ENCODE measurements at places on chromosomes 4 and X. TPM values are rescaled to one million over a fixed set of nuclear protein-coding genes. Genes with fewer than 3 reads are reported as not detected.

GRCh38 chr4:48173056-48173991 is 39.3 kb upstream of the TXK start:
- H3K4me1 ChIP-seq, result peaks cover 8% of the 10 kb centered on the region
- H3K27me3 ChIP-seq, result no peaks in the 10 kb centered on the region
- H3K4me3 ChIP-seq, result no peak overlapping the region
- H3K36me3 ChIP-seq, result no peaks in the 10 kb centered on the region
- no peak for DNase-seq

GRCh38 chrX:68045008-68045577 is 388.2 kb downstream of the OPHN1 start:
- H3K4me1 ChIP-seq, result no peaks in the 10 kb centered on the region
- no peak overlapping the region for H3K27ac ChIP-seq
- no peaks in the 10 kb centered on the region for H3K36me3 ChIP-seq
- no peak for DNase-seq
- no peak overlapping the region for H3K4me3 ChIP-seq

GRCh38 chrX:124736553-124737270 is 390.3 kb downstream of the SH2D1A start:
- peak overlapping the region; percentile 74 for H3K27ac ChIP-seq
- H3K36me3 ChIP-seq, result no peaks in the 10 kb centered on the region
- peak; percentile 37 for DNase-seq
- peak overlapping the region; percentile 34 for H3K4me3 ChIP-seq

DNA sequence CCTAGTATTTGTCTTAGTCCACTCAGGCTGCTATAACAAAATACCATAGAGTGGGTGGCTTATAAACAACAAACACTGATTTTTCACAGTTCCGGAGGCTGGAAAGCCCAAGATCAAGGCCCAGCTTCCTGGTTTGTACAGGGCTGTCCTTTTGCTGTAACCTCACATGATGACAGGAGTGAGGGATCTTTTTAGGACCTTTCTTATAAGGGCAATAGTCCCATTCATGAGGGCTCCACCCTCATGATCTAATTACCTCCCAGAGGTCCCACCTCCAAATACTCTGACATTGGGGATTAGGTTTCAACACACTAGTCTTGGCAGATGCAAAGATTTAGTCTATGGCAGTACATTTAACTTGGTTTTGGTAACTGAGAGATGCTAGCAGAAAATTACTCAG is 20.9 kb downstream of the GPAT3 start:
- H3K4me1 ChIP-seq, result peaks cover 83% of the 10 kb centered on the region
- no peaks in the 10 kb centered on the region for H3K27me3 ChIP-seq
- peaks cover 13% of the 10 kb centered on the region for H3K36me3 ChIP-seq
- DNase-seq, result no peak

The PNCK gene
- 0.60 TPM for total RNA-seq

The F9 gene
- not detected for total RNA-seq

Data from activated CD4-positive, alpha-beta memory T cell treated with anti-CD3 and anti-CD28 coated beads, Interleukin-2, amount 10 ng/mL, durations not matched to agents 7 days and 5 days (primary cell).